Liver (tissue), 10 donors: ENCODE measurements at places on chromosomes 11 and 22.

DNA sequence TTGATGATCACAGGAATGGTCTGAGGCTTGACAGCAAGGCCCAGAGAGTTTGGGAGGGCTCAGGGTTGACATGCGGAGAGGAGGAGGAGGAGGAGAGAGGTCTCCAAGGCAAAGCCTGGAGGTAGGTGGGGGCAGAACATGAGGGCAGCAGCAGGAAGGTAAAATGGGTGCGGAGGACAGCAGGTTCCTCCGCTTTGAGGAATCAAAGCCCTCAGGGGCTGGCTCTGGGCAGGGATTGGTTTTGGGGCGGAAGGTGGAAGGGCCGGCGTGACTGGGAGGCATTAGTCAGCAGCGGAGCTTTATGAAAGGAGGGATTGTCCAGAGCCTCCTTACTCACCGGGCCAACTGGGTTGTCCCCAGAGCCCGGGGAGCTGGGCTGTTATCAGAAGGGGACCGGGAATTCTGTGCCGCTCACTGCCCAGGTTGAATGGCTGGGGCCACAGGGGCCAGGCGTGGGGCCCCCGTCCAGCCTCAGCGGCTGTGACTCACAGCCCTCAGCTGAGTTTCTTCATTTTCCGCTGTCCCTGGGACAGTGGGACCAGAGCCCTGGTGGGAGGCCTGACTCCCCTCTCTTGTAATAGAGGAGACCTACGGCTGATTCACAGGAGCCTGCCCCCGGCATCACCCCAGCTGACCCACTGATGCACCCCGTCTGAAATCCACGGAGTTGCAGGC lies 36.2 kb downstream of the LIF start:
- H3K27me3 ChIP-seq = no peaks in the 10 kb centered on the region
- no peak overlapping the region for H3K4me3 ChIP-seq

GRCh38 chr11:59187587-59187986 lies 15.7 kb downstream of the DTX4 start:
- peak overlapping the region; percentile 42 for H3K27ac ChIP-seq
- H3K36me3 ChIP-seq = peaks cover 3% of the 10 kb centered on the region
- H3K4me1 ChIP-seq = peaks cover 55% of the 10 kb centered on the region

DNA sequence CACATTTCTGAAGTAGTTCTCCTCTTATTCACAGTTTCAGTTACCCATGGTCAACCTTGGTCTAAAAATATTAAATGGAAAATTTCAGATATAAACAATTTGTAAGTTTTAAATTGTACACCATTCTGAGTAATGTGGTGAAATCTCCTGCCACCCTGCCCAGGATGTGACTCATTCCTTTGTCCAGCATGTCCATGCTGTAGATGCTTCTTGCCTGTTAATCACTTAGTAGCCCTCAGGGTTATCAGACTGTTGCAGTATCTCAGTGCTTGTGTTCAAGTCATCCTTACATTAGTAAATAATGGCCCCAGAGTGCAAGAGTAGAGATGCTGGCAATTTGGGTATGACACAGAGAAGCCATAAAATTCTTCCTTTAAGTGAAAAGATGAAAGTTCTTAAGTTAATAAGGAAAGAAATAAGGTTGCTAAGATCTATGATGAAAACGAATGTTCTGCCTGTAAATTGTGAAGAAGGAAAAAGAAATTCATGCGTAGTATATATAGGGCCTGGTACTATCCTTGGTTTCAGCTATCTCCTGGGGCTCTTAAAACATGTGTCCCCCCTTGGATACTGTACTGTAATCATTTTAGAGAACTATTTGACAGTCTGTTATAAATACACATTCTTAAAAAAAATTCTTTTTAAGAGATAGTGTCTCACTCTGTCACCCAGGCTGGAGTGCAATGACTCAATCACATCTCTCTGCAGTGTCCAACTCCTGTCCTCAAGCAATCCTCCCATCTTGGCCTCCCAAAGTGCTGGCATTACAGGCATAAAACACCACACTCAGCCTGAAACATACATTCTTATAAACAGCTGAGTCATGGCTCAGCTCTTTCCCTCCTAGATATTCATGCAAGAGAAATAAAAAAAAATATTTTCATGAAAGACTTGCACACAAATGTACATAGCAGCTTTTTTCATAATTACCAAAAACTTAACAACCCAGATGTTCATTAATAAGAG lies 31.3 kb downstream of the MTNR1B start:
- H3K36me3 ChIP-seq = no peaks in the 10 kb centered on the region
- H3K4me3 ChIP-seq = no peak overlapping the region
- DNase-seq = no peak
- no peak overlapping the region for H3K27ac ChIP-seq
- no peaks in the 10 kb centered on the region for H3K4me1 ChIP-seq

DNA sequence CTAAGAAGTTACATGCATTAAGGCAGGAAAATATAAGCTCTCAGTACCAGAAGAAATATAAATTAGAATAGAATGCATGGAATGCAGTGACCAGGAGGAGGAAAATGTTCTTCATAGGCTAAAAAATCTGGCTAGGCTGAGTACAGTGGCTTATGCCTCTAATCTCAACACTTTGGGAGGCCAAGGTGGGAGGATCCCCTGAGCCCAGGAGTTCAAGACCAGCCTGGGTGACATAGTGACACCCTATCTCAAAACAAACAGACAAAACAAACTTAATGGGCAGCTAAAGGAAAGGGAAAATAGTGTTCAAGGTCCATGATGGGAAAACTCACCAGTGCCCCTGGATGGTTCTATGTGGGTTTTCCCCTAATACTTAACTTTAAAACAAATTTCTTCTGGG lies 78.3 kb upstream of the RASSF10 start:
- peaks cover 18% of the 10 kb centered on the region for H3K36me3 ChIP-seq
- no peak for DNase-seq
- no peaks in the 10 kb centered on the region for H3K4me1 ChIP-seq
- no peak overlapping the region for H3K27ac ChIP-seq
- H3K4me3 ChIP-seq = no peak overlapping the region

DNA sequence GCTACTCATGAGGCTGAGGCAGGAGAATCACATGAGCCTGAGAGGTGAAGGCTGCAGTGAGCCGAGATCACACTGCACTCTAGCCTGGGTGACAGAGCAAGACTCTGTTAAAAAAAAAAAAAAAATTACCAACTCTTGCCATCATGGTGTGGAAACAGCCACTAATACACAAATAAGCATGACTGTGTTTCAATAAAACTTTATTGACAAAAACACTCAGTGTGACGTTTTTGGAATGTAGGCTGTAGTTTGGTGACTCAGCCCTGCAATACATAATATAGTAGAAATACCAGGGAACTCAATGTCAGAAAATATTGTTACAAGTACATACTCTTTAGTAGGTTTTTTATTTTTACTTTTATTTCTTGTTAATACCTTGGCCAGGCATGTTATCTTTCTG lies 207.1 kb downstream of the CASP12 start:
- no peaks in the 10 kb centered on the region for H3K27me3 ChIP-seq
- no peak overlapping the region for H3K4me3 ChIP-seq
- H3K4me1 ChIP-seq = no peaks in the 10 kb centered on the region
- no peak for DNase-seq

DNA sequence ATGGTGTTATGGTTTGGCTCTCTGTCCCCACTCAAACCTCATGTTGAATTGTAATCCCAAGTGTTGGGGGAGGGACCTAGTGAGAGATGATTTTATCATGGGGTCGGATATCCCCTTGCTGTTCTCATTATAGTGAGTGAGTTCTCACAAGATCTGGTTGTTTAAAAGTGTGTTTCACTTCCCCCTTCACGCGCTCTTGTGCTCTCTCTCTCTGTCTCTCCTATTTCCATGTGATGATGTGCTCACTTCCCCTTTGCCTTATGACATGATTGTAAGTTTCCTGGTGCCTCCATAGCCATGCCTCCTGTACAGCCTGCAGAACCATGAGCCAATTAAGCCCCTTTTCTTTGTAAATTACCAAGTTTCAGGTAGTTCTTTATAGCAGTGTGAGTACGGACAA lies 765.1 kb downstream of the KCNA4 start:
- no peaks in the 10 kb centered on the region for H3K27me3 ChIP-seq
- H3K27ac ChIP-seq = no peak overlapping the region
- no peaks in the 10 kb centered on the region for H3K4me1 ChIP-seq

DNA sequence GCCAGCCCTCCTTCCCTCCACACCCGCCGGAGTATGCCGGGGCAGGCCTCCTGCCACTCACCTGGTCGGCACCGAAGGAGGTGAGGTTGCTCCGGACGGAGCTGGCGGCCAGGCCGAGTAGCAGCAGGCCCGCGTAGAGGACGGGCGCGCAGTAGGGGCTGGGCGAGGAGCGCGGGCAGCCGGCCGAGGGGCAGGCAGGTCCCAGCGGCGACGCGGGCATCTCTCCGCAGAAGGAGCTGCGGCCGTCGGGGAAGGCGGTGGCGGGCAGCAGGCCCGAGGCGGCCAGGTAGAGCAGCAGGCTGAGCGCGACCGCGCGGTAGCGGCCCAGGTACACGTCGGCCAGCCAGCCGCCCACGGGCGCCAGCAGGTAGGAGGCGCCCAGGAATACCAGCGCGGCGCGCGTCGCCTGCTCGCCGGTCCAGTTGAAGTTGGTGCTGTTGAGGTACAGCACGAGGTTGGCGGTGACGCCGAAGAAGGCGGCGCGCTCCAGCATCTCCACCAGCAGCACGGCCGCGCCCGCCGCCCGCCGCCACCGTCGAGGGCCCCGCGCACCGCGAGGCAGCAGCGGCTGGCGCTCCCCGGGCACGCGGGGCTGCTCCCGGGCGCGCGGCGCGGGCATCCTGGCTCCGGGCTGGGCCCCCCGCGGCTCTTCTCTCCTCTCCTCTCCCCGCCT lies 907 bp downstream of the SLC15A3 start:
- no peak for DNase-seq
- peak overlapping the region; percentile 77 for H3K27ac ChIP-seq
- H3K4me3 ChIP-seq = peak overlapping the region; percentile 88
- H3K27me3 ChIP-seq = no peaks in the 10 kb centered on the region
- peaks cover 3% of the 10 kb centered on the region for H3K36me3 ChIP-seq

DNA sequence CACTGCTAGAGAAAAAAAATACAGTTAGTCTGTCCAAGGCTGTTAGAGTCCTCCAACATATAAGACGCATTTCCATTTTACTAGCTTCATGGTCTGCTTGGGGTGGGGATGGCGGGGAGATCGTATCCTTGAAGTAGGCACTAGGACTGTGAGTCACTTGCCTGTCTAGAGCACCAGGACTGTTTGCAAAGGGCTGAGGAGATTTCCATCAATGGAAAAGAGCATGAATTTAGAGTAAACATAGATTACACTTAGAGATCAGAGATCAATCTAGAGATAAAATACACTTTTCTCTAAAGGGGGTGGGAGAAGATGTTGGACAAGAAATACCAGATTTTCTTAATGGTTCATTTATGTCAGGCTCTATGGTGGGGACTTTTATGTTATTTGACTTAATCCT lies 1.7 kb upstream of the MS4A7 start:
- no peak overlapping the region for H3K27ac ChIP-seq
- H3K4me3 ChIP-seq = no peak overlapping the region
- H3K27me3 ChIP-seq = peaks cover 3% of the 10 kb centered on the region
- no peak for DNase-seq
- no peaks in the 10 kb centered on the region for H3K36me3 ChIP-seq
- no peaks in the 10 kb centered on the region for H3K4me1 ChIP-seq

DNA sequence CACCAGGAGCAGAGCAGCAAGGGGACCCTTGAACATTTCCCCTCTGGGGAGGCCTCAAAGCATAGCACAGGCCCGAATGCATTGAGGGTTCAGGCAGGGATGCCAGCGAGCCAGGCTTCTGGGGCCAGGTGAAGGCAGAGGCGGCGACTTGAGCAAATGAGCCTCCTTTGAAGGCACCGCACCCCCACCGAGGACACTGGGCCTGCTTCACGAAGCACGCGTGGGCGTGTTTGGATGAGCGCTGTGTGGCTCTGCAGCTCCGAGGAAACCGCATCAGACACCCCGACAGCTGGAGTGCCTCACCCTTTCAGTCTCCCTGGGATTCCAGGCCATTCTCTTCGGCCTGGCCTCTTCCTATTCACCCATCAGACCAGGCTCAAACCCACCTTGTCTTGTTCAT lies 301.8 kb downstream of the NTM start:
- H3K4me3 ChIP-seq = no peak overlapping the region
- no peaks in the 10 kb centered on the region for H3K4me1 ChIP-seq
- no peak for DNase-seq
- no peaks in the 10 kb centered on the region for H3K36me3 ChIP-seq

DNA sequence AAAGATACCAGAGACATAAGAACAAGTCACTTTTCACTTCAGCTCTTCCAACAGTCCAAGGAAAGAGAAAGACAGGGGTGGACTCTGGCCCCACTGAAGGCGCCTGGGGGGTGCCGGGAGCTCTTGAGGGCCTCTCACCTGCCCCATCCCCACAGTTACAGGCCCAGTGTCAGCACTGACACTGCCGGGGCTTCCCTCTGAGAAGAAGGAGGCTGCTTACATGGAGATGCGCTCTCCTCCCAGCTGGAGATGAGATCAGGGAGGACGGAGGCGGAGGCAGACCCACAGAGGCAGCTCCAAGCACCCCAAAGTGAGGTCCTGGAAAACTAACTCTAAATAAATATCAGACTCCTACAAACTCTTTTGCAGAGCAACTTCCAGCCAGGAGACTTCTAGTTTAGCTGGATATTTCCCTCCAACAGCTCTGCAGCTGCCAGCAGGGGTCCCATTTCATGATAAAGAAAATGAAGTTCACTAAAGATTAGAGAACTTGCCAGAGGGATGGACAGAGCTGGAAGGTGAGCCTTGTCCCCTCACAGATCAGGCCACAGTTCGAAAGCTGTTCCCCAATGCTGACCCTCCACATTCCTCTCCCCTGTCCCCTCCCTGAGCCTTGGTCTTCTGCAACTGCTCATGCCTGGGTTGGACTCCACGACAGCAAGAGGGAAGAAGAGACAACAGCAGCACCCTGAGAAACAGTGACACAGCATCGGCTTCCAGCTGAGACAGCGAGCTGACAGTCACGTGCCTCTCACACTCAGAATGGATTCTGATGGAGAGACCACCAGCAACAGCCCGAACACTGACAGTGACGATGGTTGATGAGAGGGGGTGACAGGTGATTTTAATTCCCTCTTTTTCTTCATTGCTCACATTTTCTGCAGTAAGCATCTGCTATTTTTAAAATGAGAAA lies 5.8 kb downstream of the CARS1 start:
- no peaks in the 10 kb centered on the region for H3K27me3 ChIP-seq
- peaks cover 22% of the 10 kb centered on the region for H3K4me1 ChIP-seq
- no peak for DNase-seq
- no peak overlapping the region for H3K27ac ChIP-seq
- H3K4me3 ChIP-seq = no peak overlapping the region

DNA sequence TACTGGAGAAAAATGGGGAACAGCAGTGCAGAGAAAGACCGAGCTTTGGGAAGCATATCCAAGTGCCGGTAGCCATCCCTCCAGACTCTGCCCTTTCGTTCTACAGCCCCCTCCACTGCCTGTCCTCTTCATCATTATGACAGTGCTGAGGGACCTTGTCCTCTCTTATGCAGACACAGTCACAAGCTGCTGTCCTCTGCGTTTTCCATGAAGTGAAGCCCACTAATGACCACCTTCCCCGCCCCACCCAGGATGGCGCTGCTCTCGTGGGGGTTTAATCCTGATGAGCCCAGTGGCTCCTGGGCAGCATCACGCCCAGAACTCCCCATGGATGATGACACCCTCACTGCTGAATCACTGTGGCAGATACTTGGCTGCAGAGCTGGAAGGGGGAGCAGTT lies 157.7 kb downstream of the PKNOX2 start:
- no peaks in the 10 kb centered on the region for H3K36me3 ChIP-seq
- no peak overlapping the region for H3K4me3 ChIP-seq
- no peaks in the 10 kb centered on the region for H3K27me3 ChIP-seq
- no peaks in the 10 kb centered on the region for H3K4me1 ChIP-seq
- DNase-seq = no peak
- H3K27ac ChIP-seq = no peak overlapping the region
